ENCODE measurements at places on chromosomes 3 and 15. TPM values are rescaled to one million over a fixed set of nuclear protein-coding genes. Genes with fewer than 3 reads are reported as not detected.

Gene CSPG5
- 0.96 TPM for total RNA-seq

Gene CAMK2N2
- not detected for total RNA-seq

Gene TLNRD1
- 21.6 TPM for total RNA-seq

Gene EFHB
- 2.6 TPM for total RNA-seq

Gene CASR
- total RNA-seq: not detected

Gene CCR1
- total RNA-seq: 9.2 TPM

Gene GPR149
- not detected for total RNA-seq

Measured in breast epithelium (tissue), 4 donors.